Stimulated activated CD8-positive, alpha-beta memory T cell treated with anti-CD3 and anti-CD28 coated beads, Interleukin-4, amount 100 ng/mL, for 1 hour (primary cell): ENCODE measurements at places on chromosomes 1 and 21.

DNA sequence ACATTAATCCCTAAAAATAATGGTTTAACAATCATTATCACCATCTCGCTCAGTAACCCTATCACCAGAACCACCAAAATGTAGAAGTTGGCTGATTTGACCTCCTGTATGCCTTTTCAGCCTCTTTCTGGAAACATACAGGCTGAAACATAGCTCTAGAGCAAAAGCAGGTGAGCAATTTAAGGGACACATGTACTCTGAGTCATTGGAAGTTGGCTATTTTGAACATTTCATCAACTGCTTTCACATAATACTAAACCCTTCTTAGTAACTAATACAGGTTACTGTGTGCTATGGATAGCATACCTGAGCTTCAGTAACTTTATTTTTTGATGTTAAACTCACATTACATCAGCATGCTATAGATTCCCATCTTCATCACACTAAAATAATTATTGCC is 19.8 kb upstream of the DDAH1 start:
- DNase-seq, result no peak

GRCh38 chr1:235011599-235012435 is 116.8 kb downstream of the TOMM20 start:
- DNase-seq, result peak; percentile 79

DNA sequence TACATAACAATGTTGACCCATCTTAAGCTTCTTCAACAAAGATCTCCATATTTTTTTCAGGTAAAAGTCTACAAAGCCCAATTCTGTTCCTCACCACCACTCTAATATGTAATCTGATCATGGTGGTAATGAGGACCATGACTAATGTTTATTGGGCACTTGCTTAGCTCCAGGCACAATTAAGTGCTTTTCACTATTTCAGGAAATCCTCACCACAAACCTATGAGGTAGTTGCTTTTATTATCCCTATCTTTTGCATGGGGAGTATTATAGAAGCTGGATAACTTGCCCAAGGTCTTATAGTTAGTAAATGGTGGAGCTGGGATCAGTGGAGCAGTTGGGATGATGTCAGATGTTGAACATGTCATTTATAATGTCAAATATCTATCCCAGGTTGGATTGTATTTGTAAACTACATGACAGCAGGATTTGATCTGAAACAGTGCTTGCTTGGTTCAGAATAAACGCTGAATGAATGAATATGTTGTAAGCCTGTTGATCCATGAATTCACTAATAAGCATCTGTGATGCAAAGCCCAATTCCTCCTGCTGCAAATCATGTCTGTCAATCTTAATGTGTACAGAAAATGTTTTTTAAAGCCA is 283.3 kb upstream of the ST6GALNAC5 start:
- DNase-seq, result no peak

DNA sequence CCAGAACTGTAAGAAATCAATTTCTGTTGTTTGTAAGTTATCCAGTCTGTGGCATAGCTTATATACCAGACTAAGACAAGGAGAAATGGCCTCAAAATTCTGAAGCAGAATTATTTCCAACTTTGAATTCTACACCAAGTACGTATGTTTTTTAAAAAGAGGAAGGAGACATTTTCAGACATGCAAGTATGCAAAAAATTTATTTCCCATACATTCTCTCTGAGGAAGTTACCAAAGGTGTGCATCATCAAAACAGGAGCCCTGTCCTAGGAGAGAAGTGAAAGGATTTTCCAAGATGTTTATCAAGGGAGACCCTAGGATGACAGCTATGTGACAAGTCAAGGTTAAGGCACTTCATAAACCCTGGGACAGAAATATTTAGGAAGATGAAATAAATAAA is 49.3 kb upstream of the RABGAP1L start:
- no peak for DNase-seq

DNA sequence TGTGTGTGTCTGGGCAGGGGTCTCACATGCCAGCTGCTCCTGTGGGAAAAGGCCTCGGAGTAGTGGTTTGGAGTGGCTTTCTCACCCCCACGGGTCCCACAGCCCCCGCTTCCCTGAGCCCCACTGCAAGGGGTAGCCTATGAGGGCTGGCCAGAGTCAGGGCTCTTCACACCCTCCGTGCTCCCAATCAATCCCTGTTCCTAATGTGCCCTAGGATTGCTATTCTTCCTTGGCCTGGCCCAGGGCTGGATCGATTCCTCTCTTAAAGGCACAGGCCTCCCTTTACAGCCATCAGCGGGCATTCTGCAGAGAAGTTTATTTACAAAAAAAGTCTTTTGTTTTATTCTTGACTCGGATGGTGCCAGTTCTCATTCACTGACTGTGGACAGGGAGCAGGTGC is 19.3 kb upstream of the ACTL8 start:
- DNase-seq, result no peak

- DNase-seq, result no peak
Observed at GRCh38 chr1:173341307-173341706, 134.2 kb upstream of the TNFSF4 start.

- no peak for DNase-seq
Observed at GRCh38 chr1:56617141-56617540, 28.0 kb upstream of the PRKAA2 start.

- DNase-seq, result no peak
Observed at GRCh38 chr1:22075718-22076117, 23.2 kb downstream of the CDC42 start.

DNA sequence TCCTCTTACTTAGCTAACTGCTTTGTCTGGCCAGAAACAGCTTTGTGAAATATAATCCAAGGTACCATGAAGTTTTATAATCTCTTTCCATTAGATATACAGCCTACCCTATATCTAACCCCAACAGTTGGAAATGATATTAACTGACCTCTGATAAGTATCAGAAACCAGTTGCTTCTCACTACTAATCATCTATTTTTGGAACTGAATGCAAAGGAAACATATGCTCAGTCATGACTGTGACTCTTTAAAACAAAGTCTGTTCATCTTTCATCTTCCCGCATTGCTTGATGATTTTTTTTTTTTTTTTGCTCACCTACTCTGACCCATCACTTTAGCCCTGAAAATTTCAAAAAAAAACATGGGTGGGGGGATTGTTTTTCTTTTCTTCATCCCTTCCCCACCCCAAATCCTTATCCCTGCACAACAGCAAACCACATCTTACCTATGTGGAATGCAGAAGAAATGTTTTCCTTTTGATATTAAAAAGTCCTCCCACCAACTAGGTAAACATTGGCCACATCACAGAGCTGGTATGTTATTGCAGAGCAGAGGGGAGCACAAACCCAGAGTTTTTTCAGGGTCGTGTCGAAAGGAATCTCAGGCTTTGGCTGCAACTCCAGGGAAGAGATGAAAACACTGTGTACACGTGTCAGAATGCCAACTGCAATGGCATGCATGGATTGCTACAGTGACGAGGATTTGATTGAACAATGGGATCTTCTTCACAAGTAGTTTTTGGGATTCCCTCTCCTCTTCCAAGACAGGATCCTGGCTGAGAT is 137.3 kb downstream of the SLC30A10 start:
- DNase-seq, result no peak

- no peak for DNase-seq
Observed at GRCh38 chr1:18015719-18016118, 91.9 kb upstream of the IGSF21 start.

DNA sequence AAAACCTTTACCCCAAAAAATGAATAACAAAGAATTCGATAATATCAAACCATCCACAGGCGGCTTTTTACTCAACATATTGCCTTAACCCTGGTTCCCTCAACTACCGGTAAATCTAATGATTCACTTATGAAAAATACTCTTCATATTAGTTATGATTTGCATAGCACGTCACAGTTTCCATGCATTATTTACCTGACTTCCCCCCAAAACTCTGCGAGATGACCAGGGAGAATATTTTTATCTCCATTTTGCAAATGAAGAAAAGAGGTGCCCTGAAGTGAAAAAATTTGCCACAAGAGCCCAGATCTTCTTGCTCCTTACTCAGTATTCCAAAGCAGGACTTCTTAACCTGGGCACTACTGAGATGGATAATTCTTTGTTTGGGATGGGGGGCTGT is 2.9 kb downstream of the JAK1 start:
- DNase-seq, result no peak

DNA sequence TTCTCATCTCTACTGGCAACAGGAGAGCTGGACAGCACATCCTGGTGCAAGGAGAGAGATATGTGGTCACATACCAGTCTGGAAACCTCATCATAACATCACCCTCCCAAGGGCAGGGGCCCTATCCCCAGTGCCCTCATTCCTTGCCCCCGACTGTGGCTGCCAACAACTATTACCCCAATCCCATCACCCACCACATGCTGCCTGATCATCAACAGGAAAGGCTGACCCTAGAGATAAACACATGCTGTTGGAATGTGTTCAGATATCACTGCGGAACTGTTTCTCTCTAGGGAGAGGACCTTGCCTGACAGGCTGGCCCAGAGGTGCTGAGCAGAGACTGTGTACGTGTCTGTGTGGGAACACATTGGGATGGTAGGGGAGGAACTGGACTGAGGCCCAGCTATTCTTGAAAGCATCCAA is 4.5 kb upstream of the INKA2 start:
- no peak for DNase-seq

DNA sequence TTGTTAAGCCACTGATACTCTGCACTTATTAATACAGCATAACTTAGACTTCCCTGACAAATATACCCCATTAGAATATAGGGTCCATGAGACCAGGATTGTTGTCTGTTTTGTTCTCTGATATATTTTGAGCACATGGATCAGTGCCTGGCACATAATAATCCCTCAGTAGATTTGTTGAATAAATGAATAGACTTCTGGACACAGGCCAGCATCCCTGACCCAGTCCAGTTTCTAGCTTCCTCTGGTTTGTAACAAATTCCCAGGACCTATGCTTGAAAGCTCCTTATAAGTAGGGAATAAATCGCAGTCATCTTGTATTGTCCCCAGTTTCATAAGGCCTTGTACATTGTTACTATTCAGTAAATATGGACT is 58.2 kb upstream of the GADD45A start:
- DNase-seq, result no peak

GRCh38 chr1:8671306-8671917 is 146.0 kb downstream of the RERE start:
- DNase-seq, result no peak

DNA sequence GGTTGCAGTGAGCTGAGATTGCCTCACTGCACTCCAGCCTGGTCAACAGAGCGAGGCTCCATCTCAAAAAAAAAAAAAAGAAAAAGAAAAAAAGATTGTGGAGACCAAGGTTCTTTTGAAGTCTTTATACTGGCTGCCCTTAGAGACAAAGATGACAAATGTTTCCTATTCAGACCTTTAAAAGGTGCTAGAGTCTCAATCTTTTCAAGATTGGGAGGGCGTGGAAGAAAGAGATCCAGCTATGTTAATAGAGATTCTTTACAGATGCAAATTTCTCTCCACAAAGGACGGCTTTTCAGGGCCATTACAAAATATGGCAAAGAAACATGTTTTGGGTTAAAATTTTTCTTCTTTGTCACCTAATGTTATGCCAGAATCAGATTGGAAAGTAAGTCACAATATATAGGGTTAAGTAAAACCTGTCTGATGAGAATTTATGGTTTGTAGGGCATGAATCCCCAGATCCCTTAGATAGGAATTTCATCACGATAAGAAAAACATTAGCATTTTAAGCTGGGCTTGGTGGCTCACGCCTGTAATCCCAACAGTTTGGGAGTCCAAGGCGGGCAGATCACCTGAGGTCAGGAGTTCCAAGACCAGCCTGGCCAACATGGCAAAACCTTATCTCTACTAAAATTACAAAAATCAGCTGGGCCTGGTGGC is 13.0 kb upstream of the MORC3 start:
- no peak for DNase-seq

DNA sequence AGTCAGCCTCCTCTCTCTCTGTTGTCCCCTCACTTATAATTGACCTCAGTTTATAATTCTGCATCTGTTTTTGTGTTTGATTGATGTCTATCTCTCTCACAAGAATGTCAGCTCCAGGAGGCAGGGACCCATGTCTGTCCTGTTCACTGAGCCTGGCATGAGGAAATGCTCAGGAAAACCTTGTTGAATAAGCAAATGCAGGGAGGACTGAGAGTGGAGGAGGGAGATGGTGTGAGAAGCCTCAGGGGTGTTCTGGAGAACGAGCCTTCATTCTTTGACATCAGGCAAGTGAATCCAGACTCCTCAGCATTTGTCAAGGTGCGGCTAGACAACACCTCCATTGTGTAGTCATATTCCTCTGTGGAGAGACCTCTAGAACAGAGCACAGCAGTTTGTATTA is 45.5 kb downstream of the MAN1C1 start:
- no peak for DNase-seq

- DNase-seq, result no peak
Observed at GRCh38 chr1:116795482-116795829, 41.2 kb downstream of the CD2 start.

DNA sequence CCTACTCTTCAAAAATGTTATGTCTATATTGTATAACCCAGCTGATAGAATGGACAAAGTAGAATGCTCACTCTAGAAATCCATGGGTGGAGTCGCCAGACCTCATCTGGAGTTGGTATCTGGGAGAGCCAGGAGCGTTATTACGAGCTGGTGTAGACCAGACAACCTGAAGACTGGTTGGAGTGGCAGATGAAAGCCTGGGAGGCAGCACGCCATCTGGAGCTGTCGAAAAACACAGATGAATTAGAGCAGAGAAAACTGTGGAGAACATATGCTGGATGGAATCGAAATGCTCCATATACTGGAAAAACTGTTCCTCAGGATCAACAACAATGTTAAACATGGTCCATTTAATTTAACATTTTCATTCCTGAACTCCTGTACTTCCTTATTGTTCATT is 333.6 kb downstream of the KCTD3 start:
- DNase-seq, result no peak

DNA sequence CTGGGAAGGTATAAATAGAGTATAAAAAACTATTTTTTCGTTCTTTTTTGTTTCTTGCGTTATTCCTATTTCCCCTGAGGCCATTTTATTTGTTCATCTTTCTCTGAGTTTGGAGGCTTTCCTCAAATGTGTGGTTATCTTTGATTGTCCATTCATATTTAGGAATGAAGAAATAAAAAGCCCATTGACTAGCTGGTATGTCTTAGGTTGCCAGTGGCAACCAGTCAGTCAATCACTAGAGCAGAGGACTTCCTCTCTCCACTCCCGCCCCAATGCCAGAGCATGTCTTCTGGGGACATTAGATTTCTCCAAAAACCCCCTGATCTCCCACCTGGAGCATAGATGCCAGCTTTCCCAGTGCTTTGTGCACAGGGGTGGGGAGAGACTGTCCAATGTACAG is 20.7 kb upstream of the FOXE3 start:
- no peak for DNase-seq

GRCh38 chr21:44399151-44399954 is 45.9 kb downstream of the TRPM2 start:
- DNase-seq, result no peak
